ENCODE measurements at places on chromosomes 7 and 10.

- no peak for DNase-seq
These were observed 14.0 kb upstream of the HGF start for GRCh38 chr7:81783818-81784217.

DNA sequence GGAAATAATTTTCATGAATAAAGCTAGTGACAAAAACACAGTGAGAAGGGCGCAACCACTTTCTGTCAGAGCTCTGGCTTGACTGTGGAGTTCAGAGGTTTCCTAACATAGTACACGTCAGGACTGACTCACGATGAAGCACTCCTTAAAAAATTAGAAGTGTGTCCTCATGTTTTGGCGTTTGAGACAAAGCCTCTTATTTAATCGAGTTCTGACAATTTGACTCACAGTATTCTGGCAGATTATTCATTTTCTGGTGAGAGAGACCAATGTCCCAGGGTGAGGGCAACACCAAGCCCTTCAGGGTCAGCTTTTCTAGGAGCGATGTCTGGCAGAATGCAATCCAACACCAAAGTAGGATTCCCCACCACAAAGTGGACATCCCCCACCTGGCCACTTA lies 108.7 kb downstream of the DIP2C start:
- no peak for DNase-seq

- DNase-seq: no peak
These were observed 28.3 kb downstream of the GBX1 start for GRCh38 chr7:151139071-151139790.

DNA sequence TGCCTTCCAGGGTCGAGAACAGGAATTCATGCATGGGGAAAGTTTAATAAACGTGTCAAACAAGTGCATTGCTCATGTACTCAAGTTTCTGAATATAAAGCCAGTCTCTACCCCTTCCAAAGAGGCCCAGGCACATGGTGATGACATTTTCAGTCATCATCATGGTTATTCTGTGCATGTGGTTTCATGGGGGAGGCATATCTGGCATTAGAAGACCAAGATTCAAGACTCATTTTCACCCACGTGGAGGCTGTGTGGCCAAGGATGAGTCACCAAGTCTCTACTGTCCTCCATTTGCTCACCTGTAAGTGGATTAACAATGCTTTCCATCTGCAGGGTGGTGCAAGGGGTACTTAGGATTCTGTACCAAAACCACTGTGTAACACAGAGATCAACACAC lies 34.0 kb upstream of the CNPY1 start:
- DNase-seq: no peak

GRCh38 chr7:151420144-151420543 lies 10.3 kb upstream of the WDR86 start:
- DNase-seq: no peak

DNA sequence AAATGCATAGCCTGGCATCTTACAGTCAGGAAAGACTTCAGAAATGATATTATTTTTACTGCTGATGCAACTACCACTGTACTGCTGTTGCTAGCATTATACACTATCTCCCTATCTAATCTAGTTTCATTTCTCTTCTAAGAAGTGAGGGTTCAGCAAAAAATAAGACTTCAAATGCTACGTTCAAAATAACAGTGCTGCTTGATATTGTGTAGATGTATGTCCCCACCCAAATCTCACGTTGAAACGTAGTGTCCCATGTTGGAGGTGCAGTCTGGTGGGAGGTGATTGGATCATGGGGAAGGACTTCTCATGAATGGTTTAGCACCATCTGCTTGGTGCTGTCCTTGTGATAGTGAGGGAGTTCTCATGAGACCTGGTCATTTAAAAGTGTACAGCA lies 129.4 kb downstream of the ANK3 start:
- DNase-seq: no peak

DNA sequence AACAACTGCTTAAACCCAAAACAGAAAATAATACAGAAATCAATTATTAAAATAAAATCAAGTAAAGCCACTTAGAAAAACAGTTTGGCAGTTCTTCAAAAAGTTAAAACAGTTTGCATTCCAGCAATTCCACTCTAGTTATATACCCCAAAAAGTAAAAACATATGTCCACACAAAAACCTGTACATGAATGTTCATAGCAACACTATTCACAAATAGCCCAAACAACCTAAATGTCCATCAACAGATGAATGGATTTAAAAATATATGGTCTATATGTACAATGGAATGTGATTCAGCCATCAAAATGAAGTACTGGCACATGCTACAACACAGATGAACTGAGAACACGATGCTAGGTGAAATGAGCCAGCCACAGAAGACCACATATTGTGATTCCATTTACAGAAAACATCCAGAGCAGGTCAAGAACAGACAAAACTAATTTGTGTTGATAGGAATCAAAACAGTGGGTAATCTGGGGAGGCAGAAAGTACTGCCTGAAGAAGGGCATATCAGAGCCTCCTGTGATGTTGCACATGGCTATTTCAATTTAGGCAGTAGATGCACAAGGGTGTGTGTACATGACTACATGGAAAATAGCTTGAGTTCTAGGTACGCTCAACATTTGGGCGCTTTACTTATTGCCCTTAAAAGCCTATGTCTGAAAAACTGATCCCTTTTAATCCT lies 66.3 kb downstream of the CYTH3 start:
- DNase-seq: no peak

GRCh38 chr10:72691470-72691862 lies 477 bp upstream of the MCU start:
- no peak for DNase-seq

DNA sequence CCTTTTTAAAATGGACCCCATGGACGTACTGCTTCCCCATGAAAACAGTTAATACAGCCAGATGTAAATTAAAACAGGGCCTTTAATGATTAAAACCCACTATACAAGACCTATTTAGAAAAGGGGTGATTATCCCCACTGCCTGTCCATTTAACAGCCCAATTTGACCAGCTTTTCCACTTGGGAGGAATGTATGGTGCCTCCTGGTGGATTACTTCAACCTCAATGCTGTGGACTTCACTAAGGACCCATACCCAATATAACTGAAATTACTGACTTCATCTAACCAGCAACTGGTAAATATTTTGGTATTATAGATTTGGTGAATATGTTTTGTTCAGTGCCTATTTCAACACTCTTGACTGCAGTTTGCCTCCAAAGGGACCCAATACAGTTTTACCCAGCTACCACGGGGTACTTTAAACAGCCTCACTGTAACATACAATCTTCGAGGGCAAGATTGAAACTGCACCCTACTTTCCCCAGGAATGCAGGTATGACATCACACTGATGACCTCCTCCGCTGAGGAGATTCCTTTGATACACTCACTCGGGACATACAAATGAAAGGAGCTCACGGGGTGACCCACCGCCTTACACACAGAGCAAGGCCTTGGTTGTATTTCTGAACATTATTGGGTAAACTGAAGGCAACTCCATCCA lies 192.8 kb downstream of the DNAJC1 start:
- DNase-seq: no peak

DNA sequence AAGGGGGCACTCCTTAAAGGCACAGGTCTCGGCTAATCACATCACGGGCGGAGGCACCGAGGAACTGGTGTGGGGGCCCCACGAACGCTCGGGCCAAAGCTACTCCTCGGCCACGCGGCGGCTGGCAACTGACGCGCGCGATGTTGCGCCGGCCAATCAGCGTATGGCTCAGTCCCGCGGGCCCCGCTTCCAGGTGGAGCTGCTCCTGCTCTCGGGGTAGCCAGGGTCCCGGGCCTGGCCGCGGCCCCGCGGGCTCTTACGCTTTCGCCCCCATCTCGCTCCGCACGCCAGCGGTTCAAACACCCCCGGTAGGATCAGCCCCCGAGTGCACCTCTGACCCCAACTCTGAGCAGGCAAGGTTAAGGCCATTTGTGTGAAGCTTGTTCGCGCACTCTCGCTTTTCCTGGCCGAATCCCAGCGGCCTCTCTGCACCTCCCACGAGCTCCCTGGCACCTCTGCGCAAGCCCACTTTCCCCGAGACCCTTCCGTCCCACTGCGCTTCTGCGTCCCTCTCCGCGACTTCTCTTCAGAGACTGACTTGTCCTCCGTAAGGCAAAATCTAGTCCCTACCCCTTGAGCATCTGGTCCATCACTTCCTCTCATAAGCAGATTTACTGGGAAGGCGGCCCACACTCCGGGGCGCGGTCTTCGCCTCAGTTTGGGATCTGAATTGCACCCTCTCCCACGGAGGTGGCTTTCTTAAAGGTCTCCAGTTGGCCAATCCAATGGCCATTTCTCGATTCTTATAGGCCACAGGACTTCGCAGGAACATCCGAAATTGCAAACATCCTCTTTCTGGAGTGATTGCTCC lies 200.9 kb upstream of the TBX20 start:
- no peak for DNase-seq

GRCh38 chr7:23654508-23654907 lies 25.5 kb upstream of the FAM221A start:
- peak; percentile 24 for DNase-seq

GRCh38 chr7:157876469-157877285 lies 539.9 kb downstream of the DNAJB6 start:
- no peak for DNase-seq

GRCh38 chr7:151795168-151795811 lies 81.6 kb downstream of the PRKAG2 start:
- DNase-seq: peak; percentile 79

GRCh38 chr10:29681676-29682448 lies 47.1 kb upstream of the SVIL start:
- DNase-seq: peak; percentile 47

DNA sequence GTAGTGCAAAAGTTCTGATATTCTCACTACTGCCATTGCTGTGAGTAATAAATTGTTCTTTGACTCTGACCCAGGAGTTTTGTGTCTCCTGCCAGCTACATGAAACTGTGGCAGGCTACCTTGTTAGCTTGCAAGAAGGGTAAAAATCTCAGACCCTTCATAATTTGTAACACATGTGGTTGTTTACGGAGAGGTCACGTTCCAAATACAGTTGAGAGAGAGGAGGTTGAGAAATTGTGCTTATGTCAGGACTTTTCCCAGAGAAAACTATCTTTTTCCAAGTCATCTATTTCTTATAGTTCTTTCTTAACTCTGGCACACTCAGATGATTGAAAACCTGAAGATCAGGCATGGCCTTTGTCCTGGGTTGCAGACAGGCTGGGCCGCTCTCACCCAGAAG lies 114.4 kb upstream of the SVIL start:
- no peak for DNase-seq

DNA sequence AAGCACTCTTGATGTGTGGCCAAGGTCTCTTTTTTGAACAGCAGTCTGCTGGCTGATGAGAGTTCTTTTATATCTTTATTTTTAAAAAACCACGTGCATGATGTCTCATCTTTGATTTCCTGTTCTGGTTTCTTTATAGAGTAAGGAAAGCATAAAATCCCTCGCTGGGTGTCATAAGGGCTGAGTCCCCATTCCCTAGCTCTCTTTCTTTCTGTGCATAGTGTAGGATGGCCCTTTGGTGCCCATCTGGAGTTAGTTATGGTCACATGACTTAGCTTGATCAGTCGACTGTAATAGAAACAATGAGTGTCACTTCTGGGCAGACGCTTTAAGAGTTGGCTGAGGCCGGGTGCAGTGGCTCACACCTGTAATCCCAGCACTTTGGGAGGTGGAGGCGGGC lies 38.5 kb downstream of the GHRHR start:
- no peak for DNase-seq

- DNase-seq: no peak
These were observed 153.5 kb downstream of the ELFN1 start for GRCh38 chr7:1823376-1824150.

DNA sequence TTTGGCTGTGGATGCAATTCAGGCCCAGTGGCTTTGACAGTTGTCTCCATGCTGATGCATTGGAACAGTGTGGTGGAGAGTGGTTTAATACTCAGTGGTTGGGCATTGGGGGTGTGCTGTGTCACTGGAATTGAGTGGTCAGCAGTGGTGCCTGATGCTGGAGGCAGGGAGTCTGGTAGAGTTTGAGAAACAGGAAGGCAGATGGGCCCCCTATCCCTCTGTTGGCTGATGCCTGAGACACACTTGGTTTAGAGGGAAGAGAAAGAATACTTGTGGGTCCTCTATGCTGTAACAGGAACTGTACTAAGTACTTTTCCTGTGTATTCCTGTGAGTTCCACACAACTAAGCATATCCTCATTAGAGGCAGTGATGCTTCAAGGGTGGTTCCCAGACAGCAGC lies 55.4 kb downstream of the EEPD1 start:
- no peak for DNase-seq

DNA sequence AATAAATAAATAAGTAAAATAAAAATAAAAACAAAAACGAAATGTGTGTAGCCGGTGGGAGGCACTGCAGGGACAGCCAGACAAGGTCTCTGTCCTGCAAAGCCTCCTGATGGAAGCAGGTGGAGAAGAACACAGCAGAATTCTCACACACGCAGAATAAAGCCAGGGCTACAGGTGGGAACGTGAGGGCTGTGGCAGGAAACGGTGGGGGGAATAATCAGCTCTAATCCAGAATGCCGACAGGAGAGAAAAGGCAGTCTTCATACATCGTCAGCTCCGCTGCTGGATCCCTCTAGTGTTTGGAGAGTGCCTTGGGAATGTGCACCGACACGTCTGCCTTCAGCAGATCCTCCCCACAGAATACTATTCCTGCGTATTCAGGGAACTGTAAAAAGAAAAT lies 6.8 kb upstream of the SNX8 start:
- DNase-seq: no peak

DNA sequence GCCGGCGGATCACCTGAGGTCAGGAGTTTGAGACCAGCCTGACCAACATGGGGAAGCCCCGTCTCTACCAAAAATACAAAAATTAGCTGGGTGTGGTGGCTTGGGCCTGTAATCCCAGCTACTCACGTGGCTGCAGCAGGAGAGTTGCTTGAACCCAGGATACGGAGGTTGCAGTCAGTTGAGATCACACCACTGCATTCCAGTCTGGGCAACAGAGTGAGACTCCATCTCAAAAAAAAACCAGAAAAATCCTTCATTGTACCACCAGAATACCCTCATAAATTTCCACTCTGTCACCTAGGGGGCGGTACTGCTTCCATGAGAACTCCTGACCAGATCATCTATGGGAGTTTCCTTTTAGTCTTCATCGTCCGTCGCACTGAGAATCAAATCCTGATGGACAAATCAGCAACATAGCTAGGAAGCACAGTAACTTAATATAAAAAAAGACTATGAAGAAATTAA lies 225.8 kb upstream of the KLF14 start:
- peak; percentile 74 for DNase-seq

DNA sequence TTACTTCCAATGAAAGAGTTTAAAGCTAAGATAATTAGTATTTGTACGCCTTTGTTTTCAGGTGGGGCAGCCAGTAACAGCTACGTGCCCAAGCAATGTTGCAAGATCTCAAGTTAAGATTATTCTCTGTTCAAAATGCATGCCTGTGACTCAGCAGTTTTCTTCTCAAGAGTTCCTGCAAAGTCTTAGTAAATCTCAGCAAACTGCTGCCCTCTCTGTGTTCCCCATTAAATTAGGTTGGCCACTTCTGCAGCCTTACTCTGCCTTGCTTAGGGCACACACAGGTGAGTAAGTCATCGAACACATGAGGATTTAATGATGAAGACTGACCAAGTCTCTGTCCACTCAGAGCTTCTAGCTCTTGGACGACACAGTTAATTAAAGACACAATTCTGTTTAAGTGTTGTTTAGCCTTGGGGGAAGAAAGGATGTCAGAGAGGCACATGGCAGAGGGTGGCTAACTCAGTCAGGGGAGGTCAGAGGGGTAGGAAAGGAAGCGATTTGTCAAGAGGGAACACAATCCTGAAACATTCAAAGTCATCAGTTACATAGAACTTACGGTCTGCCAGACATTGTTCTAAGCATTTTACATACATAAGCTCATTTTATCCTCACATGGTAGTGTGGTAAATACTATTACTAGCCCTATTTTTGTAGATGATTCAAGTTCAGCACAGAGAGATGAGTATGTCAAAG lies 20.2 kb upstream of the SLC35G1 start:
- DNase-seq: no peak

Data from GM12865 (cell line).